Skin of body (tissue), 3 donors: ENCODE measurements at places on chromosomes 16 and 17. TPM values are rescaled to one million over a fixed set of nuclear protein-coding genes. Genes with fewer than 3 reads are reported as not detected.

GRCh38 chr17:63078707-63079106 is 112.7 kb downstream of the TANC2 start:
- no peak for DNase-seq

DNA sequence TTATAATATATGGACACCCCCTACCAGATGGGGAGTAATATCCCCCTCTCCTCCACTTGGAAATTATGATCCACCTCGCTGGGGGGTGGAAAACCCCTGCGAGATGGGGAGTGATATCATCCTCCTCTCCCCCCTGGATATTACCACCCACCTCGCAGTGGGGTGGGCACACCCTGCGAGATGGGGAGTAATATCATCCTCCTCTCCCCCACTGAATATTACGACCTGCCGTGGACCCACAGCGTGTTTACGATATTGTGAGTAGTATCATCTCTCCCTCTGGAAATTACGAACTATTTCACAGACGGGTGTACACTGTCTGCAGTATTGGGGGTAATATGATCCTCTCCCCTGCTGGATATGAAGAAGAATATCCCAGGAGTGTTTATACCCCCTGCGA is 228.3 kb upstream of the WSCD1 start:
- DNase-seq: no peak

GRCh38 chr17:33302394-33302793 is 9.3 kb upstream of the ASIC2 start:
- DNase-seq: no peak

- no peak for DNase-seq
Measured at GRCh38 chr17:67183531-67183930, 61.5 kb downstream of the HELZ start.

GRCh38 chr16:55476625-55477533 is 2.1 kb upstream of the MMP2 start:
- no peak for DNase-seq

The IRX5 gene
- 13.5 TPM for total RNA-seq

The SLFN11 gene
- 27.9 TPM for total RNA-seq
